M059J (cell line): ENCODE measurements at places on chromosomes 1 and 21. TPM values are rescaled to one million over a fixed set of nuclear protein-coding genes. Genes with fewer than 3 reads are reported as not detected.

Gene C1orf226
- total RNA-seq, result 2.2 and 2.6 TPM in 2 replicates

Gene RGSL1
- not detected in 2 replicates for total RNA-seq

Gene UMODL1
- not detected in 2 replicates for total RNA-seq

Gene PRDM2
- 9.2 and 11.3 TPM in 2 replicates for total RNA-seq

Gene LEMD1
- total RNA-seq, result not detected in 2 replicates

Gene KDF1
- total RNA-seq, result not detected in 2 replicates

Gene TFF2
- 0.30 TPM in 1 of 2 replicates, not detected in the other for total RNA-seq

Gene AMIGO1
- 1.1 and 2.4 TPM in 2 replicates for total RNA-seq

Gene TRAPPC10
- total RNA-seq, result 18.4 and 33.1 TPM in 2 replicates

Gene PCSK9
- 1.7 and 3.0 TPM in 2 replicates for total RNA-seq

DNA sequence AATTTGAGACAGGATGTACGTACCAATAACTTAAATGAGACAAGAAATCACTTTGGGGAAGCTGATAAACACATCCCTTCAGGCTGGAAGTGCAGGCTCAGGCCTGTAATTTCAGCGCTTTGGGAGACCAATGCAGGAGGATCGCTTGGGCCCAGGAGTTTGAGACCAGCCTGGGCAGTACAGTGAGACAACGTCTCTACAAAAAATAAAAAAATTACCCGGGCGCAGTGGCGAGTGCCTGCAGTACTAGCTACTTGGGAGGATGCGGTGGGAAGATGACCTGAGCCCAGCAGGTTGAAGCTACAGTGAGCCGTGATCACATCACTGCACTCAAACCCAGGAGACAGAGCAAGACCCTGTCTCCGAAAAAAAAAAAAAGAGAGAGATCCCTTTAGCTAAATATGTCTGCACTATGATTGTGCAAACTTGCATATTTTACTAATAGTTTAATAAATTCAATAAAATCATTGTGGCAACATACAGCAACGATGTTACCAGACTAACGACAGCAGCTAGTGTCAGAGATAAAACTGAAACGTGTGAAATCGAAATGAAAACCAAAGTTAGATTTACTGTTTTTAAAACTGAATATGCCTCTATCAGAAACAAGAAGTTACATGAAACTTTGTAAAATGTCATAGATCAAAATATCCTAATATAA, 54.7 kb downstream of the CD2 start:
- DNase-seq, result no peak

DNA sequence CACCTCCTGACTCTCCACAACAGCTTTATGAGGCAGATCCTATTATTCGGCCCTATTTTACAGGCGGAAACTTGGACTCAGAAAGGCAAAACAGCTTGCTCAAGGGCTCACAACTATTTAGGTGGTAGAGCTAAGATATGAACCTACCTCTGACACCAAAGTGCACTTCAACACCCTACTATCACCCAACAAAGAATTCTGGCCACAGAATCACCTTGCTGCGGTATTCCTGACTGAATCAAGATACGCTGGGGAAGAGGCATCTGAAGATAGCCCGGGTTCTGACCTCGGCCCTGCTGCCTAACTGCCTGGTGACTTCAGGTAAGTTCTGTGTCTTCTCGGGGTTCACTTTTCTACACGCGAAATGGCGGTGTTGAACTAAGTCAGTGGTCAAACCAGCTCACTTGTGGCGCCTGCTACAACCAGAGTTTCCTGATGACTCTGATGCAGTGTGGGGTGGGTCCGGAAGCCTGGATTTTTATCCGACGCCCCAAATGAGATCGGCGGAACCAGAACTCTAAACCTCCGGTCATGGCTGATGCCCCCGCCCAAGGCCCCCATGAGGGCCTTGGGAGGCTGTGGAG, 608 bp downstream of the PEF1 start:
- DNase-seq, result no peak

GRCh38 chr1:153546796-153547559, 1.4 kb upstream of the S100A4 start:
- DNase-seq, result no peak

DNA sequence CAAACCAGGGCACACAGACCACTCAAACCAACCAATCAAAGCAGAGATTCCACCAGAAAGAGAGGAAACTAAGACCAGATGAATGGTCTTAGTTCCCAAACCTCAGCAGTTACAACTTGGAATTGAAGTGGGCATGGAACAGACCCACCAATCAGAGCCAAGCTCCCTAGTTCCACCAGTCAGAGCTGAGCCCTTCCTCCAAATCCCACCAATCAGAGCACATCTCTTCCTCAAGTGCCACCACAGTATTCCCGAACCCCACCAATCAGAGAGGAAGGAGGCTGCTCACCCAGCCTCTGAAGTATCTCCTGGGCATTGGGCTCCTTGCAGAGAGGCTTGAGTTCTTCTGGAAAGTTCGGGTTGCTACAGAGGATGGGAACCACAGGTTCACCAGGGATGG, 1.4 kb downstream of the GUCA2A start:
- DNase-seq, result no peak

- DNase-seq, result peak; percentile 22
Measured at GRCh38 chr1:45974541-45975269, 157.7 kb downstream of the PIK3R3 start.

GRCh38 chr1:178725466-178726086, 532 bp downstream of the RALGPS2 start:
- peak; percentile 58 for DNase-seq

DNA sequence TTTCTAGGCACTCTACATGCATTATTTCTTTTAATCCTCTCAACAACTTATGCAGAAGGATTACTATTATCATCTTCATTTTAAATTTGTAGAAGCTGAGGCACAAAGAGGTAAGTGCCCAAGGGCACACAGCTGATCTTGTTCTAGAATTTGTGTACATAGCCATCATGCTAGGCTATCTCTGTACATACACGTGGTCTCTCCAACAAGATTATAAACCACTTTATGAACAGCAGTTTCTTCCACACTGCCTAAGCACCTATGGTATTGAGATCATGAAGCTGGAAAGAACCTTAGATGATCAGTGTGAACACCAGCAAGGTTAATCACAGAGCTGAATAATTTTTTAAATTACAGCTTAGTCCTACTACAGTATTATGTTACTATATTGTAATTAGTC, 28.9 kb downstream of the UCHL5 start:
- no peak for DNase-seq
